ENCODE measurements at places on chromosomes 6 and 20. TPM values are rescaled to one million over a fixed set of nuclear protein-coding genes. Genes with fewer than 3 reads are reported as not detected.

Gene TMC2
- polyA plus RNA-seq, result not detected

Gene IL20RA
- polyA plus RNA-seq, result 13.6 TPM

Gene TCF21
- 43.0 TPM for polyA plus RNA-seq

Gene GSTA2
- polyA plus RNA-seq, result 7.6 TPM

Gene NCOA5
- polyA plus RNA-seq, result 11.2 TPM

Gene C6orf141
- polyA plus RNA-seq, result 4.5 TPM

Gene C20orf96
- polyA plus RNA-seq, result 5.2 TPM

Gene HDGFL1
- not detected for polyA plus RNA-seq

Gene ZNF831
- polyA plus RNA-seq, result 0.15 TPM

Gene PRKN
- 2.0 TPM for polyA plus RNA-seq

Gene MBOAT1
- polyA plus RNA-seq, result 2.4 TPM

Gene FAM217A
- polyA plus RNA-seq, result 0.08 TPM

Gene BANF2
- not detected for polyA plus RNA-seq

Gene MTG2
- polyA plus RNA-seq, result 28.2 TPM
